SJCRH30 (cell line): ENCODE measurements at places on chromosomes 3 and 15. TPM values are rescaled to one million over a fixed set of nuclear protein-coding genes. Genes with fewer than 3 reads are reported as not detected.

ADAMTS17 gene
- 4.0 and 4.1 TPM in 2 replicates for total RNA-seq

SLC35A5 gene
- 36.6 and 37.1 TPM in 2 replicates for total RNA-seq

- H3K27me3 ChIP-seq: no peaks in the 10 kb centered on the region; the same call in 1 of the 2 replicates
- no peak overlapping the region for H3K4me3 ChIP-seq
- H3K27ac ChIP-seq: no peak overlapping the region
- H3K4me1 ChIP-seq: no peaks in the 10 kb centered on the region
- H3K36me3 ChIP-seq: no peaks in the 10 kb centered on the region
Measured at GRCh38 chr15:53565721-53566120, 193.7 kb downstream of the WDR72 start.

DNA sequence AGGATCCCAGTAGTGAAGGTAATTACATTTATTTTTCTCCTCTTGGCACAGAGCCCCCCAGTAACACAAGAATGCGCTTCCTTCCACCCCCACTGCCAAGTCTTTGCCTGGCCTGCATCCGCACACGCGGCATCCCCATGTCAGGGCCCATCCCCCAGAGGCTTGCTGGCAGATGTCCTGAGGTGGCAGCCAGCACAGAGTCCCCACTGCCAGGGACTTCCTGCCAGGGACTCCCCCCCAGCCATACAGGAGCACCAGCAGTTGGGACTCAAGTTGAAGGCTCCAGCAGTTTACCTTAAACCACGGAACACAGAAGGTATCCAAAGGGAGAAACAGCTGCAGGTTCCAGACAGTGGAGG lies 41.0 kb downstream of the MEGF11 start:
- H3K4me1 ChIP-seq: no peaks in the 10 kb centered on the region
- no peak overlapping the region for H3K4me3 ChIP-seq
- H3K27ac ChIP-seq: no peak overlapping the region

GRCh38 chr3:46489381-46489780 lies 8.4 kb upstream of the RTP3 start:
- no peak overlapping the region for H3K27ac ChIP-seq
- peaks cover 10% of the 10 kb centered on the region for H3K4me1 ChIP-seq
- no peaks in the 10 kb centered on the region for H3K27me3 ChIP-seq
- no peaks in the 10 kb centered on the region for H3K36me3 ChIP-seq
- DNase-seq: no peak

DNA sequence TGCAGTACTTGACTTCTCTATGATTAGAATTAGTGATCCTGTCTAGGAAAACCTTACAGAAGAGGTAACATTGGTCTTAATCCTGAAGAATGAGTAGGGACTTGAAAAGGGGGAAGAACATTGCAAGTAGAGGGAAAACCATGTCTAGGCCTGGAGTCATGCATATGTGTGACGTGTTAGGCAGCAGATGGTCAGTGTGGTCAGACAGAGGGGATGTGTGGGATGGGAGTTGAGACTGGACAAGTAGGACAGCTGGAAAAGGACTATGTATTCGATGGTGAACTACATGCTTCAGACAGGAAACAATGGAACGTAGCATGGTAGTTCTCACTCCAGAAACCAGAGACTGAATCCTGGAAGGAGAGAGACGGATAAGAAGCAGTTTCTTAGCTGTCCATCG lies 235.6 kb upstream of the LRTM1 start:
- no peaks in the 10 kb centered on the region for H3K36me3 ChIP-seq
- H3K27me3 ChIP-seq: no peaks in the 10 kb centered on the region
- no peak for DNase-seq

DNA sequence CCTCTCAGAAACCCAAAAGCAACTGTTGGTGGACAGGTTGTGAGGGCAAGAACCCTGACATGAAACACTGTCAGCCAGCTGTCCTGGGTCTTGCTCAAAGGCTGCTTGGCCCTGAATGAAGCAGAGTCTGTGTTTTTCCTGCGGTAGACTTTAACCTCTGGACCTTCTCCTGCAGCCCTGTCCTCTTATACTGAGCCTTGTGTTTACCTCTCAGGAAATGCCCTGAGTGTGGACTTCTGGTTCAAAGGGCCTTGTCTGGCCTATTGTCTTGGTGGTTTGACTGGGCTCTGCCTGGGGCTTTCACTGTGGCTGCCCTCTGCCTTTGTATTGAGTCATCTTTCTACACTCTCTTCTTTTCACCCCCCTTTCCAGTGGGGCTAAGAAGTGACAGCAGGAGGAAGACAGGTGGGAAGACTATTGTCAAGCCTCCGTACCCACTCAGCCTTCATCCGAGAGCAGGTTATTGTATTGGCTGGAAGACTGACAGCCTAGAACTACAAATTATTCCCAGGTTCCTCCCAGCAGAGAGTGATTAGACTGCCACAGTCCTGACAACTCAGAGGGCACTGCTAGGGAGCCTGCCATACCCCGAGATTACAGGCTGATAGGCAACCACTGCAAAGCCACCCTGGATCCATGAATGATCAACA lies 3.5 kb downstream of the SEC13 start:
- no peaks in the 10 kb centered on the region for H3K27me3 ChIP-seq
- H3K36me3 ChIP-seq: peaks cover 43% of the 10 kb centered on the region

DNA sequence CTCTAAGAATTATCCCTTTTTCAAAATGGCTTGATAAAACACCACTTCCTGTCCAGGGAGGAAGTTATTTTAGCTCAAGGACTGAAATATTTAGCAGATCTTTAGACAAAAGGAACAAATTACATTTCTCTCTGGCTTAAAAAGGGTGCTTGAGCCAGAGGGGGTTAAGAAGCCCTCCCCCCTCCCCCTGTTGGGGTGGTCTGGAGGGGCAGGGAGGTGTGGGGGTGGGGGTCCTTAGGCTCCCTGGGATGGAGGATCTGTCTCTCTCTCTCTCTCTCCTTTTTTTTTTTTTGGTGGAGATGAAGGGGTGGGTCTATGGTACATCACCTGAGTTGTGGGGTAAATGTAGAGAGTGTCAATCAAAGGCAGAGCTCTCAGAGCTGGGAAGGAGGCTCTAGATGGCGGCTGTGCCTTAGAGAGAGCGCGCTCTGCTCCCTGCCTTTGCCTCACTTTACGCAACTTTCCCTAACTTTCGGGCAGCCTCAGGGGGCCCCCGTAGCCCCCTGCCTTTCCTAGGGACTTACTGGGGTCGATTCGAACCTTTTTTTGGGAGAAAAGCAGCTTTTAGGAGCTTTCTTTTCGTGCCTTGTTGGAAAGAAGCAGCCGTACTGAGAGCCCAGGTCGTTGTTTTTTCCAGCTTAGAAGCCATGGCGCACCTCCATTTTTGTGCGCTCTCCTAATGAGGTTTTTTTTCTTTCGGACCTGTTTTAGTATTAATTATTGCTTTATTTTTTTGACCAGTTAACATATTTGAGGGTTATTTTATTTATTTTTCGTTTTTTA lies at the start of gene CHD2:
CHD2 (plus strand) TSS at position 377 of the 783 bp plus-strand sequence. CDS start 914 bp downstream, outside the sequence.
- 0 out of 2 replicates have a peak, but pooled peaks cover 4% of the 10 kb centered on the region for H3K4me1 ChIP-seq
- H3K27me3 ChIP-seq: no peaks in the 10 kb centered on the region
- H3K4me3 ChIP-seq: peak within 1 kb of the TSS; percentile 81
- peak; percentile 83 for DNase-seq
- H3K27ac ChIP-seq: peak within 1 kb of the TSS; percentile 97
